ENCODE measurements at places on chromosomes 7 and 10.

DNA sequence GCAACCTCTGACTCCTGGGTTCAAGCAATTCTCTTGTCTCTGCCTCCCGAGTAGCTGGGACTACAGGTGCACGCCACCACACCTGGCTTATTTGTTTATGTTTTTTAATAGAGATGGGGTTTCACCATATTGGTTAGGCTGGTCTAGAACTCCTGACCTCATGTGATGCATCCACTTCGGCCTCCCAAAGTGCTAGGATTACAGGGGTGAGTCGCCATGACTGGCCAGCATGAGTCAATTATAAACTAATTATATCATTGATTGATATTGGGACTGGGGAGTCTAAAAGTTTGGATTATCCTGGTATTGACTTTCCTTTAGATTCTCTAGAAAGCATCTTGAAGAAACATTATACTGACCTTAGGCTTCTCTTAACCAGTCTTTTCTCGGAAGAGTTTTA lies 73.9 kb upstream of the CCNY start:
- no peak for DNase-seq

- DNase-seq: no peak
Measured at GRCh38 chr7:57398548-57398947, 51.4 kb upstream of the ZNF716 start.

DNA sequence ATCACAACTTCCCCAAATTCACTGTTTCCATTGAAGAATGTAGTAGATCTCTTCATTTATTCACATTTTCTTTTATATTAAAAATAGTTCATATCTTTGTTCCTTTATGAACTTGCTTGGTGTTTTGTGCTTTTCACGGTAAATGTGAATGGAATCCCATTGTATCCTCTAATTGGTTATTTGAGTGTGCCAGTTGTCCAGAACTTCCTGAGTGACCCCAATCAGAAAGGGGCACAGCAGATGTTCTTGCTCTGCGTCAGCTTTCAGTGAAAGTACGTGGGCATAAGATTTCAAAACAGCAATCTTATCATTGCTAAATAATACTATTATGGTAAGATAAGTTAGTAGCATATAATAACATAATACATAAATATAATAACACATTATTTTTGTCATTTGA lies 47.0 kb downstream of the PTPRZ1 start:
- no peak for DNase-seq

- DNase-seq: no peak
Measured at GRCh38 chr7:137820156-137820555, 26.6 kb downstream of the DGKI start.

DNA sequence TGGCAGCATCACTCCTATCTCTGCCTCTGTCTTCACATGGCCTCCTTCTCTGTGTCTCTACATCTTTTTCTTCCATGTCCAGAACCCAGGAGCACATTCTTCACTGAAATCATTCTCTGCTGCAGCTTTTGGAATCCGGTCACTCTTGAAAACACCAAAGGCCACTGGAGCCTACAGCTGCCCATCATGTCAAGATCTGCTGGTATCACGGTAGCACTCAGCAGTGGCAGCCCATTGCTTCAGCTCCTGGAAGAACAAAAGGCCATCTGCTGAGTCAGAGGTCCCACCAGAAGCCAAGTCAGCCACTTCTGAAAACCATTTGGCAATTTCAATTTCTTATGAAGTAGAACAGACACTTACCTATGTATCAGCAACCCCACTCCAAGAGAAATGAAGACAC lies 6.1 kb upstream of the PCBD1 start:
- no peak for DNase-seq

- DNase-seq: no peak
Measured at GRCh38 chr10:131860311-131860710, 40.5 kb upstream of the PPP2R2D start.

DNA sequence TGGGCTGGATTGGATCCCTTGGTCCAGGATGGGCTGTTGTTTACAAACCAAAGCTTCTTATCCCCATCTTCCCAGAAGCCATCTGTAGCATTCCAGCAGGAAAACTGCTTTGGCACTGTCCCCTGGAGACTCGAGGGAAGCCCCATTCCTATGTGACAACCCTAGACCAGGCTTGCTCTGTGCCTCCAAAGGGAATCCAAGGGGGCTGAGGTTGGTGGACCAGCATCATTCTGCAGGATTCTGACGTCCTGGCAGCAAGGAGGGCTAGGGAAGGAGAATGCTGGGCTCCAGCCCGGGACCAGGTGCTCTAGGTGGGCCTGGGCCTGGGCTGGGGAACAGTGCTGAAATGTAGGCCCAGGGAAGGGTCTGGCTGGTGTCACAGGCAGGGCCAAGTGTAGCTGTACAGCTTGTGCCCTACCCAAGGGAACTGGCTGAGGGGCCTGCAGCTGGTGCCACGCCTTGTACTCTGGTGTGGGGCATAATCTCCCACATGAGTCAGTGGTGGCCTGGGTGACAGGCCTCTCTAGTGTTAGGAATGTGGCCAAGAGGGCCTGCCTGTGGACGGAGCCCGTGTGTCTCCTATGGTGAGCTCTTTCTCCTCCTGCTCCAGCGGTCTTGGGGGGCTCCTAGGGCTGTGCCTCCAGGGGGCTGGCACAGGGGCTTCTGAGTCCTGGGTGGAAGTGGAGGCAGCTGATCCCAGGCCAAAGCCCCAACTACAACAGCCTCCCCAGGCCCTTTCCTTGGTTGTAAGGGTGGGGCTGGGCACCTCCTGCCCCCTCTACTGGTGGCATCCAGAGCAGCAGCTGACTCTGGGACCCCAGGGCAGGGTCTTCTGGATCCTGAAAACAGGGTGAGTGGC lies 25.2 kb downstream of the TRIM8 start:
- DNase-seq: no peak

DNA sequence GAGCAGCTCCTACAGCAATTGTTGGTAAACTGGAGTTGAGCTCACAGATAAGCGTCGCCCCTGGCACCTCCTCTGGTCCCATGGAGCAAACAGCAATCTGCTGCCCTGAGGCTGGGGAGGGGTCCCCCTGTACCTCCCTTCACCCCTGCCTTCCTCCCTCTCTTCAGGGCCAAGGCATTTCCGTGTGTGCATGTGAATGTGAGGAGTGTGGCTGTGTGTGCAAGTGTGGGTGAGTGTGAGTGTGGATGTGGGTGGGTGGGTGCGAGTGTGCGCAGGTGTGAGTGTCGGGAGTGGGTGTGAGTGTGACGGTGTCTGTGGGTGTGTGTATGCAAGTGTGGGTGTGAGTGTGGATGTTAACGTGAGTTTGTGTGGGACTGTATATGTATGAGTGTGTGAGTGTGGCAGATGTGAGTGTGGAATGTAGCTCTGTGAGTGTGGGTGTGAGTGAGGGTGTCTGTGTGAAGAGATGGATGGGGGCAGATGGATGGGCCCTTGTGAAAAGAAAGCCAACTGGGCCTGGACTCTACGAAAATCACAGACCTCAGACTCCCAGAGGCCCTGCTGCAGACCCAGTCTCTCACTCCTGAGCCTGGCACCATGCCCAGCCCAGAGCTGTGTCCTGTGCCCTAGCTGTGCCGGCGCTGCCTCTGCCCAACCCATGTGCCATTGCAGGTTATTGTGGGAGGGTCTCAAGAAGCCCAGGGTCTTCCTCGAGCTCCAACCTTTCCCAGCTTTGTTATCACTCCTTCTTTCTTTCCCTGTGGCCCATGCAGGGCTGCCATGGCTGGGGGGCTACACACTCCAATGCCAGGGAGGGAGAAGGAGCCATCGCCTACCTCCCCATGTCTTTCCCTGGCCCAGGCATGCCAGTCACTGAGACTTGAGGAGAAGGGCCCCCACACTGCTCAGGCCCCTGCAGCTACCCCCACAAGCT lies 73.9 kb downstream of the GRID1 start:
- no peak for DNase-seq

GRCh38 chr10:78938695-78939672 lies 129.8 kb upstream of the ZMIZ1 start:
- DNase-seq: no peak

DNA sequence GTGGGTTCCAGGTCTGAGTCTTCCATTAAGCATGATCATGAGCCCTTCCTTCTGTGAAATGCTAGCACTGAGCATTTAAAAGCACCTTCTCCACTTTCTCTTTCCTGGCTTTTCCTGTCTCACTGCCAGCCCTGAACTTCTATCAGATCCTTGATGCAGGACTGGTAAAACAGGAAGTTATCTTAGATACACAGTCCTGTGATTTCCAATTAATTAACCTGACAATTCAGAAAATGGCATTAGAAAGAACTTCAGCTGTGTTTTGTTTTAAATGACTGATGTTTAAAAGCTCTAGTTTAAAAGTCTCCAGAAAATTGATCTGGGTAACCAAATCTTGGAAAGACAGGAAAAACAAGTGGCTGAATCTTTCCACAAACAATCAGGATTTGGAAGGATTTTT lies 79.0 kb upstream of the MACROH2A2 start:
- DNase-seq: no peak

DNA sequence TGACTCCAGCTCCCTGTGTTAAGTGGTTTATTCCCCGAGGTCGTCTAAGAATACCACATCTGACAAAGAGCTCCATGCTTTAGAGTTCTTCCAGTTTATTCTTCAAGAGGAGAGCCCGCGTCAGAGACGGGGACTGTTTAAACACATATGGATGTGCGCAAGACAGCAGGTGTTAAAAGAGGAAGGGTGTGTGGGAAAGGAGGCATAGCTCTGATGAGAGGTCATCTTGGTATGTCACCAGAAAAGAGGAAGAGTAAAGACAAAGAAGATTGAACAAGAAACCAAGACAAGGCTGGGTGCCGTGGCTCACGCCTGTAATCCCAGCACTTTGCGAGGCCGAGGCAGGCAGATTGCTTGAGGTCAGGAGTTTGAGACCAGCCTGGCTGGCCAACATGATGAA lies 258.7 kb downstream of the CCDC3 start:
- no peak for DNase-seq

DNA sequence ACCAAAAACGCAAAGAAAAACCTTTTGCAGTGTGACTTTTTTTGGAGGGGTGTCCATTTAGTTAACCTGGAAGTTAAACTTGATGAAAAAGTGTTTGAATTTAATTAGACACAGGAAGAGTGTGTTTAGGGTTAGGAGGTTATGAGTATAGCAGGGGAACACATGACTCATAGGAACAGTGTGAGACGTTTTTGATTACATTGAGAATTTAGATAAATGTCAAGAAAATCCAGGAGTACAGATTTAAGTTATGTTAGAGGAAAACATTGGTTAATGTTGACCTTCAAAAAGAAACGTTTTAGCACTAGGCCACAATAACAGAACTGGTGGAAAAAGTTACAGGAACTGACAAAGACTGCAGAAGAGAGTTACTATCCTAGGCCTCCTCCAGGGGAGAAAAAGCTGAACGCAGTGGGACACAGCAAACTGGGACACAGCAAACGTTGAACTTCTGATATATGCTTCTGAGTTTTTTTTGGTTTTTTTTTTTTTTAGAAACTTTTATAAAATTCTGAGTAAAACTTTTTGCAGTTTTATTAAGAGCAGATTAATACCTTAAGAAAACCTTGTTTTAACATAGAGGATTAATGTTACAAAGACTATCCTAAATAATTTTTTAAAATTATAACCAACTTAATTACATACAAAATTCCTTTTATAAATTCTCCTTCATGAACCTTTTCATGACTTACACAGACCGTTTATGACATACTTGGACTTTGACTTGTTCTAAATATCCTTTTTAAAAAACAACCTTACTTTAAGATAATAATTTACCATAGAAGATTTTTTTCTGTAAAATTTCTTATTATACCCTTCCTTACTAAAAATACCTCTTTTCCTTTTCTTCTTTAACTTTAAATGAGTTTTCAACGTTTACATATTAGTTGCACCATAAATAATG lies 22.2 kb downstream of the LANCL2 start:
- no peak for DNase-seq

DNA sequence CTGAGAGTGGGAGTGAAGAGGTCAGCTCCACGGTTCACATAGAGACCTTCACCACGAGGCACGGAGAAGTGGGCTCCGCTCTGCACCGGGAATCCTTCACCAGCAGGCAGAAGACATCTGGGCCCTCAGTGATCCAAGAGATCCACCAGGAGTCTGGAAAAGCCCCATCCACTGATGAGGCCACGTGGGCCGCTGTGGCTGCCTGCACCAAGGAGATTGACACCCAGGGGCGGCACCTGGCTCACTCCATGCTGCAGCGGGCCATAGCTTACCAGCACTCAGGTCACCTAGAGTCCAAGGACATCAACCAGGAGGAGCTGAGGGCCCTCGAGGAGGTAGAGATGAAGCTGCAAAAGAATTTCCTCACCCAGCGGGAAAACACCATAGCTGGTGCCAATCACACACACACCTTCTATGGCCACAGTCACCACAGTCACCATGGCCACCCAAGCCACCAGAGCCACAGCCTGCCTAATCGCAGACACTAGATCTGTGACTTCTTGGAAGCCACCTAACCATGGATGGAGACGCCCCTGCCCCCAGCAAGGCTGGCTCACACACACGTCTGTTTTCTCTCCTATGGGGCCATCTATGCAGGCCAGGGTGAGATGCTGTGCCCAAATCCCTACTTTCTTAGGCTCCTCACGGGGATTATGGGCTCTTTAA lies 694 bp downstream of the C10orf62 start:
- no peak for DNase-seq

DNA sequence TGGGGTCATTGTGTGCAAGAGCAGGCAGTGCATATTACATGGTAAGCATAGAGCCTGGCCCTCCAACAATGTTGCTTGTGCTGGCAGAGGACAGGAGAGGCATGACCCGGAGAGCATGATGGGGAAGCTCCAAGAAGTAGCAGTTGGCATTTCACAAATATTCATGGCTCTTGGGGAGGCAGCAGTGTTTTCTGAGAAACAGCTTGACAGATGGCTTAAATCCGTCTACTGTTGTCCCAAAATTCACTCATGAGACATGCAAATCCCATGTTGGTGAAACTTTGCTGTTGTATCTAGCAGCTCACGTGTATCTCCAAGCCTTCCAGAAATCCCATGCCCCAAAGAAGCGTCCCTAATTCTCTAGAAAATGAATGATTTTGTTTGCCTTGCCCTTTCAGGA lies 487.0 kb downstream of the SORCS3 start:
- no peak for DNase-seq

- DNase-seq: no peak
Measured at GRCh38 chr10:48982584-48982983, 42.9 kb upstream of the LRRC18 start.

DNA sequence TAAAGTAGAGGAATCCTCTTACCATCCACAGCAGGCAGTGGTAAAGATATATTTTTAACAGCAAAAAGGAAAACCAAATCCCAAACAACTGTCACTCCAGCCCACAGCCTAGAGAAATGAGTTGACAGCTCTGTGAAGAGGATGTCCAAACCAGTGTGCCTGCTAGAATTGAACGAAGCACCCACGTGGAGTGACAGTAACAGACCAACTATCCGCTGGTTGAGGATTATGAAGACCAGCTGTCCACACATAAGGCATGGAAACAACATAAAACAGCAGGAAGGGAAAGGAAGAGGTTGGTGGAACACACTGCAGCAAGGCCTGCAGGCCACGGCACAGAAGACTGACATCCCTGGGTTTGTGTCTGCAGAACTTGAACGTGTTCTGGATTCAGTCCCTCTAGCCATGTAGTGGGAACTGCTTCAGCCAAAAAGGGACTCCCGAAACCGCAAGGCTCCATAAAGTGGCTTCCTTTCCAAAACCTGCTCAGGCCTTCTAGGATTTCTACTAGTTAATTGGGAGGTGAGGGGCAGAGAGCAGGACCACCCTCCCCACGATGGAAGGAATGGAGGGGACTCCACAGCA lies 324.4 kb downstream of the BICC1 start:
- DNase-seq: no peak

GRCh38 chr10:117936141-117936540 lies 110.6 kb downstream of the RAB11FIP2 start:
- DNase-seq: no peak
